ENCODE measurements at places on chromosomes 2 and 18.

GRCh38 chr2:231693956-231694355, 14.4 kb upstream of the PTMA start:
- DNase-seq: no peak

GRCh38 chr2:206937555-206937954, 1.8 kb upstream of the CPO start:
- no peak for DNase-seq

GRCh38 chr2:9297807-9298206, 91.2 kb downstream of the ASAP2 start:
- DNase-seq: no peak

- no peak for DNase-seq
Measured at GRCh38 chr2:129894616-129895015, 84.8 kb upstream of the RAB6C start.

GRCh38 chr2:120436885-120437603, 91.1 kb downstream of the INHBB start:
- peak; percentile 74 for DNase-seq

DNA sequence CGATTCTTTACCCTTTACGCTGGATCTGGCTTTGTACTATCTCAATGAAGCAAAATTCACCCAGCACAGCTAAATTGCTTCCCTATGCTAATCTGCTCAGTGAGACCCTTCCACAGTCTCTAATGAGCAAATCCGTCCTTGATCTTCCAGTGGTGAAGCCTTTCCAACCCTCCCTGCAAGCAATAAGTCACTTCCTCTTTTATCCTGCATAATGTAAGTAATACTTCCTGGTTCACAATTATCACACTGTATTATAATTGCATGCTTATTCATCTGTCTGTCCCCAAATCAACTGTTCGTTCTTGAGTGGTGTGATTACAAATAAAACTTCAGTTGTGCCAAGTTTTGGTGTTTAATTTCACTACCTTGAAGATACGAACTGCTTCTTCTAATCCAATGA, 404.0 kb downstream of the ADCYAP1 start:
- no peak for DNase-seq

DNA sequence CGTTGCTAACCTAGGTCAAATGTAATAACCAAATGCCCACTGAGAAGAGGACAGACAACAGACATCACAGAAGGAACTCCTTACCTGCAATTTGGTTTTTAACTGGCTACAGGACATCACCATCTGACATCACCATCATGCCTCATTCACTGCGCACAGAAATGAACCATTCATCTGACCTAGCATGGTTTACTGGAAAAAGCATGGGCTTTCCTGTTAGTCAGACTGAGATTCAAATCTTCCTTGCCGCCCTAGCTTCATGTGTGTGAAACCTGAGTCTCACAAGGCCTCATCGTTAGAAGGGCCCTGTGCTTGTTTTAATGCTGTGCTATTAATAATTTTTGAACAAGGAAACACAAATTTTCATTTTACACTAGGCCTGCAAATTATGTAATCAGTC, 1.1 kb upstream of the HIBCH start:
- DNase-seq: no peak

- no peak for DNase-seq
Measured at GRCh38 chr2:7977981-7978380, 703.9 kb upstream of the ID2 start.

DNA sequence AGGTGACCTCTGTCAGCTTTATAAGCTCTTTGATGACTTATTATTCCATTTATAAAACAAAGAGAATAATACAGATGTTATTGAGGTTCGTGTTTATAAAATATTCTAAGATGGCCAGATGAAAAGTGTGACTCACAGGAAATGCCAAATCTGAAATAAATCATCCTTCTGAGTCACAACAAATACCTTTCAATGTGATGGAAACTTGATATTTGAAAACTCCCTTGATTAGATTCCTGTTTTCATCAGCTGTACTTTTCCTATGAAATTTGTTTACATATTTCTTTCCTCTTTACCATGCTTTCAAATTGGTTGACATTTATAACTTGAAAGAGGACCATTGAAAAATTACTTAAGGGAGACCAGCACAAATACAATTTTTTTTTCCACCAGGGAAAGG, 30.6 kb upstream of the PPP1R1C start:
- no peak for DNase-seq

DNA sequence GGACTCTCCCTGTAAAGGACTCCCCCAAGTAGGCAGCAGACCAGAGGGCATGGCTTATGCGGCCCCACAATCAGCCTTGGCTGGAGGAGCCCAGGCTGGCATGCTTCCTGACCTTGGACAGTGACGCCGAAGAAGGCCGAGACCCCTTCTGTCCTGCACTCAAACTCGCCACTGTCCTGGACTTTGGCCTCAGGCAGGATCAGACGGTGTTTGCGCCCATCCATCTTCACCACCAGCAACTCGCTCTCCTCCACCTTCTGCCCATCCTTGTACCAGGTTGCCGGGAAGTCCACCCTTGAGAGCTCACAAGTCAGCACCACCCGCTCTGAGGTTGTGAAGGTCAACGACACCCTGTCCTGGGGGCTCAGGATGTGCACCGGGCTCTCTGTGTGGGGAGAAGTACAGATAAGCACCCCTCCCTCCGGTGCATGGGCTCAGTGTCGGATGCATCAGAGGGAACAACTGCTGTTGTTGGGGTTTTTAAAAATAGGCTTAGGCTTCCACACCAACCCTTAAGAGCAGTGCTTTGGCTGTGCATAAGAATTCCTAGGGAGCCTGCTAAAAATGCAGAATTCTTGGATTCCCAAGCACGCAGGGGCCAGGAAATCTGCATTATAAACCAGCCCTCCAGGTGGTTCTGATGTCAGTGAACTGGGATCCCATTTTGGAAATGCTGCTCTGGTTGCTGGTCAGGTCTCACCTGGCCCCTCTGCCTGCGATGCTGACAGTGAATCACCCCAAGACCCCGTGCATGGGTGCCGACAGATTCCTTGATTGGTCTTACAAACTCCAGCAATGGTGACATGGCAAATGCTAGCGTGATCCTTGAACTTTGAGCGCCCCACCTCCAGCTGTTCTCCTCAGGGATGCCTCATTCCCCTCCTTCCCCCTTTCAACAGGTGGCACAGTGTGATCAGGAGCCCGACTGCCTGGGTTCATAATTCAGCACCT, 5.9 kb downstream of the OBSL1 start:
- no peak for DNase-seq

DNA sequence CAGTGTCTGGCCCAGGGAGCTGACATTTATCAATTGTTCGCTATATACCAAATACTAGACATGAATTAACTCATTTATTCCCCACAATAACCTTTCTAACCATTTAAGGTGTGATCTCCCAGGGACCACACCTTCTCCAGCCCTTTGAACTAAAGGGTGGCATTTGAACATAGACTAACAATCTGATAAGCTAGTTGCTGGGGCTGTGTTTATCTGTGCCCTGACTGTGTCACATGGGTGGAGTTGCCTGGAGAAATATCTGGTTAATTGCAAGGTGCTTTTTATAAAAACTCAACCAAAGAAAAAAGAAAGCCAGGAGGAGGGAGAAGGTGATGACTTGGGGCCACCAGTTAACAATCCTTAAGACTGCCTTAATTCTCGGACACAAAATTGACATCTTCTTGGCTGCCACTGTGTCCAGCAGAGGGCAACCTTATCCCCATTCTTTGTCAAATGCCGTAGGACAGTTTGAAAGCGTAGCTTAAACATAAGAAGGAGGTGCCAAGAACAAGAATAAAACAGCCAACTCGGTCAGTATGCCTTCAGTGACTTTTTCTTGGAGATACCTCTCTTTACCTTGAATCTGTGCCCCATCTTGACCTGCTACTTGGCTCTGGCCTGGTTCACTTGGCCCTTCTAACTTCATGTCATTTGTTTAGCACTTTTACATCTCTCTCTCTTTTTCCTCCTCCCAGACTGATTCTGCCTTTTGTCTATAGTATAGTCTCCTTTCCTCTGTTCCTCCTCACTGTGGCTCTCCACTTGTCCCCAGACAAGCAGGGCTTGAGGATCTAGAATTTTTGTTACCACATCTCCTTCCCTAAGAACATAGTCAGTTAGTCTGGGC, 183.4 kb downstream of the MYO3B start:
- no peak for DNase-seq

DNA sequence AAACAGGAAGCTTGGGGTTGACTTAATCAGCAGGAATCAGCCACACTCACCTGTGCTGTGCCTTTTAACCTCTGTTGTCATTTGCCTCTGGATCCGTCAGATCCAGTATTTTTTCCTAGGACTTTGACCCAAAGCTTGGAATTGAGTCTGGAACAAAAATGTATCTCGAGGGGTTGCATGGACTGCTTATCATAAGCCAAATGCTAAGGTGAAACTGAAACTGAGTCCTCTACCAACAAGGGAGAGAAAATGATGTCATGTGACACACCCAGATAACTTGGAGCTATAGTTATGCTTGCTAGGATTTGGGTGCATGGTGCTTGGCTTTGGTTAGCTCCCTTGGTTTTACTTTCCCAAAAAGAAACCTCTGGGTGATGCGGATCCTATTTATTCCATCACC, 2158.6 kb upstream of the PIK3C3 start:
- DNase-seq: no peak

DNA sequence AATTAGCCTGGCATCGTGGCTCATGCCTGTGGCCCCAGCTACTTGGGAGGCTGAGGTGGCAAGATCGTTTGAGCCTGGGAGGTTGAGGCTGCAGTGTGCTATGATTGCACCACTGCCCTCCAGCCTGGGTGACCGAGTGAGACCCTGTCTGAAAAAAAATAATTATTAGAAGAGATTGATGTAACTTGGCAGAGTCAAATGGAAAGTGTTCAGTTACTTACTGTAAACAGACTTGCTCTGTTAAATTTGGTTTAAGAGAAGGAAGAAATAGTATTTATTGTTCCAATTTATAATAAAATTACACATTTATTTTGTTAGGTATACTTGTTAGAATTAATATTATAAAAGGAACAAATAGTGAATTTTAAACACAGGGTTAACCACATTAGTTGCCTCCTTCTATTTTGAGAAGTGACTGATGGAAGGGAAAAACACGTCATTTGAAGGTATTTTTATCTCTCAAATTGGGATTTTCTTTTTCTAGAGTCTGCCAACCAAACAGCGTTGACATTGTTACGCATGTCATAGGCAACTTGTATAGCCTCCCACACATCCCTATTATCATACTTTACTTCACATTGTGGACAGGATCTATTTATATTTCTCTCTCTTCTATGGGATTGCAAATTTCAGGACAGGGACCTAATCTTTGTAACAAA, 118.8 kb upstream of the B3GNT2 start:
- no peak for DNase-seq

DNA sequence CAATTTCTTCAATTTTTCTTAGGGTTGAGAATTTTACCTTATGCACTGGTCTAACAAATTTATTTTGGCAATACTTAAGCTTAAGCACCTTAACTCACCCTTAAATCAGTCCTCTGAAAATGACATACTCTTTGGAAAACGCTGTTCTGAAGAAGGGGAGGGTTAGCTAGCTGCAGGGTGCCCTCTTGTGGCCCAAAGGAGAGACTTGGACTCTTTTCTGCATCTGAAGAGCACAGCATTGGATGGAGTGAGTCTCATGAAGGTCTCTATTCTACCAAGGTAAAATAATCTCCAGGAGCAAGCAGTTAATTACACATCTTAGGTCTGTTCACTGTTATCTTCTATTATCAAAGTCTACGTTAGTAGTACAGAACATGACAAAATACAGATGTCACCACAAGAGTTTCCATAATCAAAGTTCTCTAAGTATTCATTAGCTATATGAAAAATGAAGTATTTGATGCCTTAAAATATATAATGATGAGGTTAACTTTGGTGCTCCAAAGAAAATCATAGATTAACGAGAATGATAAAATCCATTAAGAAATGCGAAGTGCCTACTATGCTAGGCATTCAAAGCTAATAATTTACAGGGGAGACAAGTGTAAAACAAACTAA, 24.4 kb downstream of the PUM2 start:
- no peak for DNase-seq

DNA sequence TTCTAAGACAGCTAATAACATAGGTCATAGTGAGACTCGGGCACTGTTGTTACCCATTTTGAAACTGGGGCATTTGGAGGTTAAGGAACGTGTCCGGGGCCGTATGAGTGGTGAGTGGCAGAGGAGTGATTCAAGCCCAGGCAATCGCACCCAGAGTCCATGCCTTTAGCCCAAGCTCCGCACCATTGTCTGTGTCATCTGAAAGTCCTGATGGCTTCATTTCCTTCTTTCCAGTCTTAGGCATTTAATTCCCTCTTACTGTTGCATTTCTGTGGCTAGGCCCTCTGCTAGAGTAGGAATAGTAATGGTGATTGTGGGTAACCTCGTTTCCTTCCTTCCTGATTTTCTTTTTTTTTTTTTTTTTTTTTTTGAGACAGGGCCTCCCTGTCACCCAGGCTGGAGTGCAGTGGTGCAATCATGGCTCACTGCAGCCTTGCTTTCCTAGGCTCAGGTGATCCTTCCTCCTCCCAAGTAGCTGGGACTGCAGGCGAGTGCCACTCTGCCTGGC, 49.8 kb upstream of the ASB1 start:
- no peak for DNase-seq

GRCh38 chr2:37583402-37583801, 88.0 kb downstream of the CDC42EP3 start:
- DNase-seq: no peak

DNA sequence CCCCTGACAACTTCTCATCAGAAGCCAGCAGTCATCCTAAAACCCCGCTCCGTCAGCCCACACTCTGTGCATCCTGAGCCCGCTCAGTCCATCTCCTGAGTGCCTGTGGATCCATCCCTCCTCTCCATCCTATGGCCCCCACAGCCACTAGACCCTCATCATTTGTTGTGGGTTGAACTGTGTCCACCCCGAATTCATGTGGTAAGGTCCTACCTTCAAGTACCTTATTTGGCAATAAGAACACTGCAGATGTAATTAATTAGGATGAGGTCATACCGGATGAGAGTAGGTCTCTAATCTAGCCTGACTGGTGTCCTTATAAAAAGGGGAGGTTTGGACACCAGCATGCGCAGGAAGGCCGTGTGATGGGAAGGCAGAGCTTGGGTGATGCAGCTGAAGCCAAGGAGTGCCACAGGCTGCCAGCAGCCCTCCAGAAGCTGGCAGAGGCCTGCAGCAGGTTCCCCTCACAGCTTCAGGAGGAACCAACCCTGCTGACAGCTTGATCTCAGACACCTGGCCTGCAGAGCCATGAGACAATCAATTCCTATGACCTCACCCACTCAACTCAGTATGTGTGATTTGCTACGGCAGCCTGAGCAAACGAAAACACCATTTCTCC, 192.4 kb downstream of the ZBTB7C start:
- no peak for DNase-seq

- DNase-seq: no peak
Measured at GRCh38 chr18:33495278-33495677, 54.8 kb upstream of the CCDC178 start.

GRCh38 chr2:168210895-168211570, 36.4 kb downstream of the STK39 start:
- DNase-seq: no peak

- no peak for DNase-seq
Measured at GRCh38 chr18:25518716-25519053, 166.7 kb upstream of the ZNF521 start.

- peak; percentile 13 for DNase-seq
Measured at GRCh38 chr2:128642821-128643220, 324.2 kb upstream of the HS6ST1 start.

Measured in suprapubic skin (tissue), 4 donors.